ENCODE measurements at places on chromosomes 13 and 19.
A peak's percentile ranks its signal among the peaks of the same experiment; 100 is the strongest.

DNA sequence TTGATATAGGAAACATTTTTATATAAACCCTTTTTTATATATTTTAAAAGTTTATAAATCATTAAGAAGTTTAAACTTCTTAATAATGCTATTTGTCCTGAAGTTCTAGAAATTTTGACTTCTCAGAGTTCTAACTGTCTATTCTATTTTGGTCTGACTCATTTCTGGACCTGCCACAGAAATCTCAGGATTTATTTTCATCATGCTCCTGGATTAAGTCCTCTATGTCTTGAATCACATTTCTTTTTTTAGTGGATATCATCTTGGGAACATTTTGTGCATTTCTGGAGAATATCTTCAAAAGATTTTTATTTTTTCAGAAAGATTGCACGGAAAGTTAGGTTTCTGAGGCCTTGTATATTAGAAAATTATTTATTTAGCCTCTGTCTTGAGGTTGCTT is 289.1 kb downstream of the NDFIP2 start:
- no peaks in the 10 kb centered on the region for H3K27me3 ChIP-seq
- no peaks in the 10 kb centered on the region for H3K36me3 ChIP-seq
- H3K27ac ChIP-seq, result no peak overlapping the region
- no peaks in the 10 kb centered on the region for H3K4me1 ChIP-seq
- no peak overlapping the region for H3K4me3 ChIP-seq

DNA sequence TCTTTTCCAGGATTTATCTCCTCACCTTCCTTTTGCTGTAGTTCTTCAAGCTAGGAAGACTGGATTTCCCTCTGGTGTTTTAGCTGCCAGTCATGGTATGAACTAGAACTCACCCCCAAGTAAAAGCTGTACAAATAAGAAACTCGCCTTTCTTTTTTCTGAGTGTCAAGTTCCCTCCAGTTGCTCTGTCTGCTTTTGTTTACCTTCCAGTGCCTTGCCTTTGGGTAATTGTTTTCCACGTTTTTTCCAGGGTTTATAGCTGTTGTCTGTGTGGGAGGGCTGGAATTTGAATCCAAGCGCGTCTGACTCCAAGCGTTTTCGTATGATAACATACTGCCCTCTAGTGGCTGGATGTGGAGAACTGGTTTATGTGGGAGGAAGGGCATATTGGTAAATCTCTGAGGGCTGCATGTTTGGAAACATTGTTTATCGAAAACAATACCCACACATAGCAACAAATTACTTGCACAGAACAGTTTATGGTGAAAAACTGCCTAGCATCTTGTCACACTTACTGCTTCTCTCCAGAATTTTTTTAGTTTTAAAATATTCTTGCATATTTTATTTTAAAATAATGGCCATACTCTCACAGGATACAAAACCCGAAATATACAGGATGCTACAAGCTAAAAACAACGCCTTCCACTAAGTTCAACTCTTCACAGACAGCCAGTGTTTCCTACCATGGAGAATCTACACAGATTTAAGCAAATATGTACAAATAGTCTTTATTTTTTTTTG is 19.2 kb downstream of the RCN3 start:
- DNase-seq, result peak; percentile 95
- peaks cover 4% of the 10 kb centered on the region for H3K4me1 ChIP-seq
- H3K27me3 ChIP-seq, result no peaks in the 10 kb centered on the region
- no peak overlapping the region for H3K4me3 ChIP-seq
- peaks cover 21% of the 10 kb centered on the region for H3K36me3 ChIP-seq

DNA sequence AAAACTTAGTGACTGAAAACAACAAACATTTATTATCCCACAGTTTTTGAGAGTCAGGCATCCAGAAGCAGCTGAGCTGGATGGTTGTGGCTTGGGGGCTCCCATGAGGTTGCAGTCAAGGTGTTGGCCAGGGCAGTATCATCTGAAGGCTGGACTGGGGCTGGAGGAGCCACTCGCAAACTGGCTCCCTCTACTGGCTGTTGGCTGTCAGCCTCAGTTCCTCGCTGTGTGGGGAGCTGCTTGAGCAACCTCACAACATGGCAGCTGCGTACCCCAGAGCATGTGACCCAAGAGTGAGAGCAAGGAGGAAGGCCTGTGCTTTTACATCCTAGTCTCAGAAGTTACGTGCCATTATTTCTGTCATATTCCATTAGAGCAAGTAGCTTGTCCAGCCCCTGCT is 9.7 kb downstream of the YJU2 start:
- H3K4me3 ChIP-seq, result no peak overlapping the region
- peaks cover 27% of the 10 kb centered on the region for H3K36me3 ChIP-seq
- peak; percentile 33 for DNase-seq
- no peak overlapping the region for H3K27ac ChIP-seq

DNA sequence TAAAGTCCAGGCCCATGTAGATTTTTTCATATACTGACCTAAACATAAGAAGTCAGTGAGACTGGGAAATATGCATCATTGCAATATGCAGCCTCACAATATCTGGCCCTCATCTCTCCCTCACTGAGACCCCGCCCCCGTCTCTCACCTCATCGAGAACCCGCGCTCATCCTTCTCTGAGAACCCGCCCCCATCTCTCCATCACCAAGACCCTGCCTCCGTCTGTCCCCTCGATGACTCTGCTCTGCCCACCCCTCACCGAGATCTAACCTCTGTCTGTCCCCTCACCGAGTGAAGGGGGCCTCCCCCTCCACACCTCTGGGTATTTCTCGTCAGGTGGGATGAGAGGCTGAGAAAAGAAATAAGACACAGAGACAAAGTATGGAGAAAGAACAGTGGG is 20.5 kb upstream of the ZNF846 start:
- H3K27me3 ChIP-seq, result no peaks in the 10 kb centered on the region
- no peaks in the 10 kb centered on the region for H3K4me1 ChIP-seq
- H3K4me3 ChIP-seq, result no peak overlapping the region
- H3K36me3 ChIP-seq, result no peaks in the 10 kb centered on the region
- no peak overlapping the region for H3K27ac ChIP-seq

DNA sequence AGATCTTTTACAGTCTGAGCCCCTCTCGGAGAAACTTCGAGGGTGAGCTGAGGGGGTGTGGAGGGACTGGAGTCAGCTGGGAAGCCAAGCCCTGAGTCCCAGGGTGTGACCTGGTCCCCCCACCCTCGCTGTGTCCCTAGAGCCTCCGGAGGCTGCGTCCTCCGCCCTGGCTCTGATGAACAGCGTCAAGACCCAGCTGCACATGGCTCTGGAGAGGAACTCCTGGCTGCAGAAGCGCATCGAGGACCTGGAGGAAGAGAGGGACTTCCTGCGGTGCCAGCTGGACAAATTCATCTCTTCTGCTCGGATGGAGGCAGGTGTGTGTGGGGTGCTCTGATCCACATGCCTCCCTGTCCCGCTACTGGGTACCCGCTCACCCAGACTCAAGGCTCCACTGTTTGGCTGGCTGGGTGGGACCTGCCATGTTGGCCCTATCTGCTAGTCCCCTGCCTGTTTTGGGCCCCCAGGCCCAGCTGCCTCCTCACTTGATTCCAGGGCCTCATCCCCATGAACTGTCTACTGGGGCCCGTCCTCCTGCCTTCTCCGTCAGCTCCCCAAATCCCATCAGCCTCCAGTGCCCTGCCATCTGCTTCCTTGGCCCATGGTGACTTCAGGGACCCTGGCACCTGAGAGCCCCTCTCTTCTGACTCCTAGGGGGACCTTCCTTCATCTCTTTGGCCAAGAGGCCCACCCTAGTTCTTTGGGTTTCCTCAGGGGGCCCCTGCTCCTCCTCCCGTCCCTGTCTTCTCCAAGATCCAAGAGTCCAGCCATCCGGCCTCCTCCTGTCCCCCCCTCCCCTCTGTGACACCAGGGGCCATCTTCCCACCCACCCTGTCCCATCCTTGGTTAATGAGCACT is 1.5 kb downstream of the CCDC106 start:
- H3K36me3 ChIP-seq, result peaks cover 25% of the 10 kb centered on the region
- peak overlapping the region; percentile 98 for H3K27ac ChIP-seq
- DNase-seq, result no peak
- H3K4me1 ChIP-seq, result peaks cover 23% of the 10 kb centered on the region

DNA sequence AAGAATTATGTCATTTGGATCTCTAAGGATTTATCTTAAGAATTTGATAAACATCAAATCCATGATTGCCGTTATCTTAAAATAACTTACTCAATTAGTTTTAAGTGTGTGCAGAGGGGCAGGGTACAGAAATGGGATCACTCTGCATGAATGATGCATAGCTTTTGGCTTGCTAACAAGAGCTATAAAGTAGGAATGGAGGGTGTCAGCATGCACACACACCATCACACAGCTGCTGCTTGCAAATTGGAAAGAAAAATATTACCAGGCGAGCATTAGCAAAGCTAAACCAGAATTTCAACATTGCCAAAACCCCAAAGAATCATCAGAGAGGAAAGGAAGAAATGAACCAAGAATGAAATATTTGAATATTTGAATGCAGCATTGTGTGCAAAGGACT is 580.6 kb downstream of the LMO7 start:
- H3K27ac ChIP-seq, result no peak overlapping the region
- no peaks in the 10 kb centered on the region for H3K27me3 ChIP-seq
- DNase-seq, result no peak
- no peaks in the 10 kb centered on the region for H3K4me1 ChIP-seq
- no peak overlapping the region for H3K4me3 ChIP-seq
- H3K36me3 ChIP-seq, result no peaks in the 10 kb centered on the region

GRCh38 chr13:70203661-70204229 is 95.5 kb upstream of the KLHL1 start:
- H3K4me1 ChIP-seq, result no peaks in the 10 kb centered on the region
- H3K4me3 ChIP-seq, result no peak overlapping the region
- H3K27ac ChIP-seq, result no peak overlapping the region
- H3K36me3 ChIP-seq, result no peaks in the 10 kb centered on the region

DNA sequence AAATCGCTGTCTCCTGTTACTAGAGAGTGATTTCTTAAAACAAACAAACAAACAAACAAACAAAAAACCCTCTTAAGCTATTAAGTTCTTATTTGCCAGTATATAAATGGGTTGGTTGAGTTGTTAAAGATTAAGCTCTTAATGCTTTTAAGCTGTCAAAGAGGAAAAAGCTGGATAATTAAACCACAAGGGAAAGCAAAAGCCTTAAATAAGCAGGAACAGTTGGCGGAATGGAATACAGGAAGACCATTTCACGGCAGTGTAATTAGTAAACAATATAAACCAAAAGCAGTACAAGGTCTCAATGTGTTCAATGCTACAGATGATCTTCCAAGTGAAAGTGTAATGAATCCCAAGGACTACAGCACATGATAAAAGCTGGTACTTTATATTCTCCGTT is 32.2 kb upstream of the GGACT start:
- H3K4me3 ChIP-seq, result no peak overlapping the region
- H3K36me3 ChIP-seq, result peaks cover 8% of the 10 kb centered on the region
- H3K27ac ChIP-seq, result no peak overlapping the region
- peak; percentile 76 for DNase-seq
- H3K27me3 ChIP-seq, result no peaks in the 10 kb centered on the region

DNA sequence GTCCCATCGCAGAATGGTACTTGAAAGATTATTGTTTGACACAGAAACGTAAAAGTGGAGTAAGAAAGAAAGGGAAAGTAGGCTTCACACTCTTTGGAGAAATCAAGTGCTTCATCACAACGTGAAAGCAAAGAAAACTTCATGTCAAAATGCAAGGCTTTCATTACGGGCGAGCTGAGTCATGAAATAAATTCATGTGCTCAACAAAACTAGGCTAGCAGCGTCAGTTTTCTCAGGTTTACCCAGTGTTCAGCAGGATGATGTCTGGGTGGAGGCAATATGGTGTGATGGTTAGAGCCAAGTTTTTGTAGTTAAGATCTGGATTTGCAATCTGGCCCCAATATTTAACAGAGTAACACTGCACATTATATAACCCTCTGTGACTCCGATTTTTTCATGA is 128.0 kb downstream of the TRPC4 start:
- no peak overlapping the region for H3K4me3 ChIP-seq
- DNase-seq, result no peak
- no peak overlapping the region for H3K27ac ChIP-seq
- no peaks in the 10 kb centered on the region for H3K27me3 ChIP-seq
- no peaks in the 10 kb centered on the region for H3K36me3 ChIP-seq

- H3K27ac ChIP-seq, result no peak overlapping the region
- no peak overlapping the region for H3K4me3 ChIP-seq
- no peak for DNase-seq
- H3K36me3 ChIP-seq, result no peaks in the 10 kb centered on the region
Measured at GRCh38 chr13:84816567-84817105, 934.4 kb upstream of the SLITRK1 start.

DNA sequence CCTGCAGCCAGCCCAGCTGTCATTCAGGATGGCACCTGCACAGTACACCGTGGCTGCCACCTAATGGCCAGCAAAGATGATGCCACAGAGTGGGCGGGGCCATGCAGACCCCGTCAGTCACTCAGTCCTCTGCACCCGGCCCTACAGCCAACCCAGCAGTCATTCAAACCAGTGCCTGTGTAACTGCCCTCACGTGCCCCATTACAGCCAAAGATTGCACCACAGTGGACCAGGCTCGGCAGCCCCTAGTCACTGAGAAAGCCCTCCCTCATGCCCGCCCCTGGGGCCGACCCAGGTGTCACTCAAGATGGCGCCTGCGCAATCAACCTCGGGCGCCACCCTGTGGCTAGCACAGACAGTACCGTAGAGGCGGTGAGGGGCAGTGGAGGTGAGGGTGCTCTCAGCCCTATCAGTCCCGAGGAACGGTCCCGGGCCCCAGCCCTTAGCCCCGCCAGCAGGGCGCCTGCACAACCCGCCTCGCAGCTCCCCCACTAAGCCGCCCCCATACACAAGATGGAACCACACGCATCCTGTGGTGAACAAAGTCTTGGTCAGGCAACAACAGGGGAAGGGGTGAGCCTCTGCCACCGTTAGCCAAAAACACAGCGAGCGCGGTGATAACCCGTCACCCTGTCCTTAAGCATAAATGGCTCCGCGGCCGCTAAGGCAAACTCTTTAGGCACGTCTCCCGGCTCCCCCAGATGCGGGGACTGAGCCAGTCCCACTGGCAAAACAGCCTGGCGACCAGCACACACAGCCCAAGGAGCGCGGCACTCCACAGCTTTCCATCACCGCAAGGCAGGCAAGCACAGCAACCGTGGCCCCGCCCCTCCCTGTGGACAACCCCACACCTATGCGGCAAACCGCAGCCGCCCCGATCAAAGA is 2.3 kb downstream of the PEG3 start:
- peaks cover 7% of the 10 kb centered on the region for H3K4me1 ChIP-seq
- H3K36me3 ChIP-seq, result peaks cover 33% of the 10 kb centered on the region
- peak overlapping the region; percentile 77 for H3K4me3 ChIP-seq

DNA sequence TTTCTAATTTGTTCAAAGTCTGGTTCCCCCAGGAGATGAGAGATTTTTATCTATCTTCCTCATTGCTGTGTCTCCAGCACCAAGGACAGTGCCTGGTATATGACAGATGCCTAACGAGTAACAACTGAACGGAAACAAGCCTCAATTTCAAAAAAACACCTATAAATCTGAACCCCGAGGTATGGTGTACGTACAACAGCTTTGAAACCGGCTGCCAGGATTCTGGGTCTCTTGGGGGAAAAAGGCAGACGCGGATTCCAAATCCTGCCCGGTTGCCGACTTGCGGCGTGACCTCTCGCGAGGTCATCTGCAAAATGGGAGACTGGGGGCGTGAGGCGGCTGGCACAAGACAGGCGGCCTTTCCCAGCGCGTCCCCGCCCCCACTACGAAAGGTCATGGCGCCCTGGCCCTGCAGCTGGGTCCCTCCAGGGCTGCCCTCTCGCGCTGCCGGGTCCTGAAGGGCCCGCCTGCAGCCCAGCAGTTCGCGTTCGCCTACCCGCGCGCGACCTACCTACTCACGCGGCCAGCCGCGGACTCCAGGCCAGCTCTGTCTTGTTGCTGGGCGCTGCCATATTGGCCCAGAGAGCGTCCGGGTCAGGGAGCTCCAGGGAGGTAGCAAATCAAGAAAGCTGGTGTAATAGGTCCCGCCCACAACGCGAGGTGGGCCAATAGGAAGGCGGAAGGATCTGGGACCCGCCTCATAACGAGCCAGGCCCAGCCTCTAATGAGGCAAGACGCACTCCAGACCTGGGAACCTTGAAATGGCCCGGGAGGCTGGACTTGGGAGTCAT is at the start of gene ECSIT:
ECSIT (minus strand) TSS at position 584 of the 791 bp plus-strand sequence. CDS start 9,964 bp downstream, outside the sequence.
- H3K4me3 ChIP-seq, result peak within 1 kb of the TSS; percentile 65
- no peaks in the 10 kb centered on the region for H3K27me3 ChIP-seq
- H3K36me3 ChIP-seq, result no peaks in the 10 kb centered on the region
- H3K27ac ChIP-seq, result peak within 1 kb of the TSS; percentile 75
- peak; percentile 98 for DNase-seq
